ENCODE measurements at places on chromosomes 5 and 9.

GRCh38 chr5:9447691-9448090 is 98.2 kb downstream of the SEMA5A start:
- no peak for DNase-seq

DNA sequence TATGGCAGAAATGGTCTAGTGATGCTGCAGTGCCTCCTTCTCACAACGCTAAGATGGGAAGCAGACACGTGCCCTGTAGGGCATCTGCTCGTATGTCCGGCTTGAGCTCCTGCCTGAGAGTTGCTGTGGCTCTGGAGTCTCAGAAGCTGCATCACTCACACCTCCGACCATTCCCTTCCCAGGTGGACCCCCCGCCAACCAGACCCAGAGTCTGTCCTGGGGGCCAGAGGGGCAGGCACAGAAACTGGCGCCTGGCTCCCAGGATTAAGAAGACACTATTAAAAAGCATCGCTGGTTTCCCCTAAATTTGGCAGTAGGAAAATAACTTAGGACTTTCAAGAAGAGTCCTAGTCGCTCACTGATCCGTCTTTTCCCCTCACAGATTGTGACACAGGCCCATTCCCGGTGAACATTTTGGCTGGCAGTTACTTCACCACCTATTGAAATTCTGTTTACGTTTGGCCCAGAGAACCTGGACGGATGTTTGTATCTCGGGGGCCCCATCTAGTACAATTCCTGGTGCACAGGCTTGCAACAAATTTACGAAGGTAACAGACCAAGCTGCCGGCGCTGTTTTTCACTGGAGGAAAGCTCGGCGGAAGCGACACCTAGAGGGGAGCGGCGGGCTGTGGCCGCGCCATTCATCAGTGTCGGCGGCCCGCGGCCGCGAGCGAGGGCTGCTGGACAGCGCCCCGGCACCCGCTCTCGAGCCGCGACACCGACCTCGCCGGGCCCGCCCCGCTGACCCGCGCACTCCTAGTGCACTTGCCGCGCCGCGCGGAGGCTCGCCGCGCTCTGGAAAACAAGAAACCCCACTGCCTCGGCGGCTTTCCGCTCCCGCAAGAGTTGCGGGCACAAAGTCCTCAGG is 1.6 kb downstream of the FSTL4 start:
- DNase-seq: no peak

DNA sequence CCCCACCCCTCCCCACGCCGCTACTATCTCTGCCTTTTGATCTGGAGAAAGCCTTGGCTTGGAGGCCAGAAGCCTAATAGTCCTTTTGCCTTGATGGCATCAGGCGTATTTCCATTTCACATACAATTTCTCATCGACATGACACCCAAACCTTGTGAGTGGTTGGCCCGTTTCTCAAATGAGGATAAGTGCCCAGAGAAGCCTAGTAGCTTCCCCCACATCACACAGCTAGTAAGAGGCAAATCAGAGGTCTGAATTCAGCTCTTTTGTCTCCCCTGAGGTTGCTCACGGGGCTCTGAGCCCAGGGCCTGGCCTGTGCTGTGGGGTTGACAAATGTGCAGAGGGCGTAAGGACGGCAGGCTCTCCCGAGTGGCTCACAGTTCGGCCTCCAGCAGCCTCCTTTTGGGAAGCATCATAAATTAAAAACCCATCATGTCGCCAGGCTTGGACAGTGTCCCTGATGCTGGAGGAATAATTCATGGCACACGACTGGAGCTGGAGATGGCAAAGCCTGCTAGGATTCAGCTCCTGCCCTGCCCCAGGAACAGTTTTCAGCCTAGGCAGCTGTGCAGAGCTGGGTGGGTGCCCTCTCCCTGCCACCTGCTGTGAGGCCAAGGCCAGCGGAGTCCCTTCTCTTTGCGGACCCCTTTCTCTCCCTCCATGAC is 263.8 kb downstream of the NSG2 start:
- no peak for DNase-seq

DNA sequence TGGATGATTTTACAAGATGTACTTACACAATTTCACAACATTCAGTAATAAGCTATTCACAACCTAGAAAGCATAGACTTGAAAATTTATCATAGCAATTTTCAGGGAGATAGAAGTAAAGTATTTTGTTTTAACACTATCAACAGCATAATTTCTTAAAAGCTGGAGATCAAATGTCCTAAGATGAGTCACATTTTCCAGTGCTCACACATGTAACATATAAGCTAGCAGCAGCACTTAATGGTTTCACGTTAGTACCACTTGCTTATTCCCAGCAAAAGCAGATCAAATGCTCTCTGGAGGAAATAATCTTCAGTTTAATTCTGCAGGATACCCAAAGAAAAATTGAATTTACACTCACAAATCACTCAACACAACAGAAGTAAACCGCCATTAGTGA is 6.5 kb downstream of the OR13C8 start:
- DNase-seq: no peak

- DNase-seq: no peak
Observed at GRCh38 chr5:21219966-21220365, 1232.0 kb upstream of the CDH18 start.

GRCh38 chr5:91293131-91293530 is 90.0 kb downstream of the ARRDC3 start:
- DNase-seq: no peak

GRCh38 chr5:157867751-157868387 is 8.9 kb upstream of the CLINT1 start:
- no peak for DNase-seq

DNA sequence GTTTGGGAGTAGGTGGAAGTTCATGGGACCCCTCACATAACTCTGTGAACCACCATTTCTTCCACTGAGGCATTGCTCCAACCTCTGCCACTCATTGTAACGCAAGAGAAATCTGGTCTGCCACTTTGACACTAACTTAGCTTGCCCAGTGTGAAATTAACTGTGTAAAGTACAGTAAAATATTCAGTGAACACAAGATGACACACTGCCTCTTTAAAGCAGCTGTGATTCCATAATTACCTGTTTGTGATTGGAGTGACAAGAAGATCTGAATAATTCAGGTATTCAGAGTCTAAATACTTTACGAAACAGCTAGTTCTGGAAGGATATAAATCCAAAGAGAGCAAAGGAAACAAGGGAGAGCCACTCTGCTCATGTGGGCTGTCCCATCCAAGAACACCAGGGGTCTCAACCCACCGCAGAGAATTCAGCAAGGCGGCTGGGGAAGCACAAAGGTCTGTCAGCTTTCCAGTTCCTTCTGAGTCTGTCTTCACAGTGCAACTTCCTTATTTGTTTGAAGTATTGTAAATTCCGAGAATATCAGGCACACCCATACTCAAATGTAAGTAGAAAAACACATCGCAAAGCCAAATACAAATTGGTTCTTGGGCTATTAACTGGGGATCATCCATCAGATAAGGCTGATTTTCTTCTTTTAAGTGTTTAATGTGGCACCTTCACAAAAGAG is 86.9 kb downstream of the GNAQ start:
- no peak for DNase-seq

GRCh38 chr5:73603998-73604397 is 22.0 kb upstream of the ARHGEF28 start:
- no peak for DNase-seq

DNA sequence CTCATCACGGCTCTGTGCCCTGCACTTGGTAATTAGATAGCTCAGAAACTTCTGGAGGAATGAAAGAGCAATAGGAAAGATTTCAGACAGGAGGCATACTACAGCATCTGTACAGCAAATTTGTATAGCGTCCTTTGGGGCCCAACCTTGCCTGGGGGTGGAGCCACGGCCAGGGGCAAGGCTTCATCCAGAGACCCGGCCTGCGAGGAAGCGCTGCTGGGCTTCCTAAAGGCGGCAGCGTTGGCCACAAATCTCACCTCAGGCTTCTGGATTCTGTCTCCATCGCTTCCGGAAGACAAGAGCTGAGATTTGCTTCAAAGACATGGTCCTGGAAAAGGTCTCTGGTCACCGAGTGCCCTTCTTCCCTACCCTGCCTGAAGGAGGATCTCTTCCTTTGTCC is 12.2 kb upstream of the SPATA31D1 start:
- no peak for DNase-seq

DNA sequence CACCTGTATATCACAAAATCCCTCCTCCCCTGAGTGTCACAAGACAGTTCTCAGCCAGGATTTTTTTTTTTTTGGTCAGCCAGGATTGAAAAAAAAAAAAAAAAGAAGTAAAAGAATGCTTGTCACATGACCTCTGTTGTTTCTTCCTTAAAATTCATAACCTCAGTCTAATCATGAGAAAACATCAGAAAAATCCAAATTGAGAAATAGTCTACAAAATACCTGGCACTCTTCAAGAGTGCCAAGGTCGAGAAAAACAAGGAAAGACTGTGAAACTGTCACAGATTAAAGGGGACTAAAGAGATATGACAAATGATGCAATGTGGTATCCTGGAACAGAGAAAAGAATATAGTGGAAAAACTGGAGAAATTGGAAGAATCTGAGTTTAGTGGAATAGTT is 58.5 kb upstream of the SUB1 start:
- DNase-seq: no peak

GRCh38 chr9:130518943-130519799 is 60.2 kb upstream of the FUBP3 start:
- no peak for DNase-seq

DNA sequence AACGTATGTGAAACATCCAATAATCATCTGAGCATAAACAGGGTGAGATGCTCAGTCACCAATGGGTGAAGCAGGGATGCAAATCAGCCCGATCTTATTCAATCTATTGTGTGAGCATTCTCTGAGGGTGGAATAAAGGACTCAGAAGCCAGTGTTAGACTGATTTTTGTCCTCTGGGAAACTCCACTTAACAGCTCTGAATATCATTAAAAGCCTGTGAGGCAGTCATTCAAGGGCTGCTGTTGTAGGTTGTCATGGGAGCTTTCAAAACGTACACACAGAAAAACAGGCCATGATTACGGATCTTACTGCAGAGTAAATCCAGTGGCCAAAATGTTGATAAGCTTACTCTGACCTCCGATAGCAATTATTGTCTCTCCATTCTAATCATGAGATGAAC is 266.5 kb upstream of the EFNA5 start:
- no peak for DNase-seq

DNA sequence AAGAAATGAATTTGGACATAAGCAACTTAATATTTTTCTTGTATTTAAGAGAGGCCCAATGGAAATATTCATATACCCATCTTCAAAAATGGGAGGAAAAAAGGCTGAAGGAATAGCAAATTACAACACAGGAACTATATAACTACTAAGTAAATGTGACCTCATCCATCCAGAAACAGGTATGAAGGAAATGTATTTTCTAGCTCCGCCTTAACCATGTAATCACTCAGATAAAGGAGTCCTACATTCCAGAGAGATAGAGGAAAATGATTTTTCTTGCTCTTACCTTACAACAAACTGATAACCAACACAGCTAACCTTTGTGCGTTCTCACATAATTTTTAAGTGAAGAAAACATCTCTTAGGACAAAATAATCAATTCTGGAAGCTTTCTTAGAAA is 96.5 kb downstream of the NR6A1 start:
- no peak for DNase-seq

DNA sequence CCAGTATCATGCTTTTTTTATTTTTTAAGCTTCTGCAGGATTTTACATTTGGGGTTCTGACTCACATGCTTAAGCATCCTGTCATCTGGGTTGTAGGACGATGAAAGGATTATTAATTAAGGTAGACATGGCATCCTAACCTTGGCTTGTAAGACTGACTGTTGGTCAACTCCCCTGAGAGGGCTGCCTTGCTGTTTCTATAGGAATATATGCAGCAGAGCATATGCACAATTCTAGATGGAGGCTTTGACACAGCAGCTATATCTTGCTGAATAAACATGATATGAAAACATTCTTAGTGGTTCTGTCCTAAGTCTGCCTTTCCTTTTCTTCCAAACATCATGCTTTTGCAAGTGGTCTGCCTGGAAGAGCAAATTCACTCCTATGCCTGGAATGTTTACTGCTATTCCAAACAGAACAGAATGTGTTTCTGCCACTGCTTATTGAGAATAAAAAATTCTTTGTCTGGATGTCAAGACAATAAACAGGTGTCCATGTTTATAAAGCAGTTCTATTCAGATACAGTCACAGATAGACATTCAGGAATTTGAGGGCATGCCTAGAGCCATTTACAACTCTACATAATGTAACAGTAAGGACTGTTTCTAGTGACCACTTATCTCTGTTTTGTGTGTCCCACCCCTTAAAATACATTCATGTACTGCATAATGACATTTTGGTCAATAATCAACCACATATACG is 166.2 kb upstream of the PPP2R2B start:
- no peak for DNase-seq

- no peak for DNase-seq
Observed at GRCh38 chr9:93105620-93106019, 9.6 kb downstream of the CARD19 start.

DNA sequence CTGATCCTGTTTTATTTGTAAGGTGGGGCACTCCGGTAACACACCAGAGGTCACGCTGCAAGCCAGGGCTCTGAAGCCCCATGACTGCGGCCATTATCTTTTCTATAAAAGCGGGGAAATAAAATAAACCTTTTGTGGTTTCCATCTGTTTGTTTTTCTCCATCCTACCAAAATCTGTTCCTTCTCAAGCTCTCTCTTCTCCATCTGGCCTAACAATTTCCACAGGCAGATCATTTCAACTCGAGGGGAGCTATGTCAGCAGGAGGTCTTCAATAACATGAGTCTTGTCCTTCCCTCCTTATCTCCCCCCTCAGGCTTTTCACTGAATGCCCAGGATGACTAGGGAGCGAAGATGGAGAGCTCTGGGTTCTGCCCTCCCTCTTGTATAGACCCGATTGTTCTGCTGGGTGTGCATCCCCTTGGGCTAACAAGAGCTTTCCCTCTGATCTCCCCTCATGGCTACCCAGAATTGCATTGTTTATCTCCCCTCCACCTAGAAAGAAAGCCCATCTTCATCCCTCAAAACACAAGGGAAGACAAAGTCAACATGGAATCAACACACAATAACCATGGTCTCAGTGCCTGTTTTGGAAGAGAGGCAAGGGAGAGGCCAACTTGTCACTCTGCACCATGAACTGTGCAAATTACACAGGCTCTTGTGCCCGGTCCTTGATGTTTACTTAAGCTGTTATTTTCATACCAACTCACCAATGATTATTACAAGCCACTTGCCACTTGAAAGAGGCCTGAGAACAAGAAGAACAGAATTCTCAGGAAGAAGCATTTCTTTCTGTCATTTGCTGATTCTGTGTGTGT is 187.8 kb downstream of the FANCC start:
- no peak for DNase-seq

DNA sequence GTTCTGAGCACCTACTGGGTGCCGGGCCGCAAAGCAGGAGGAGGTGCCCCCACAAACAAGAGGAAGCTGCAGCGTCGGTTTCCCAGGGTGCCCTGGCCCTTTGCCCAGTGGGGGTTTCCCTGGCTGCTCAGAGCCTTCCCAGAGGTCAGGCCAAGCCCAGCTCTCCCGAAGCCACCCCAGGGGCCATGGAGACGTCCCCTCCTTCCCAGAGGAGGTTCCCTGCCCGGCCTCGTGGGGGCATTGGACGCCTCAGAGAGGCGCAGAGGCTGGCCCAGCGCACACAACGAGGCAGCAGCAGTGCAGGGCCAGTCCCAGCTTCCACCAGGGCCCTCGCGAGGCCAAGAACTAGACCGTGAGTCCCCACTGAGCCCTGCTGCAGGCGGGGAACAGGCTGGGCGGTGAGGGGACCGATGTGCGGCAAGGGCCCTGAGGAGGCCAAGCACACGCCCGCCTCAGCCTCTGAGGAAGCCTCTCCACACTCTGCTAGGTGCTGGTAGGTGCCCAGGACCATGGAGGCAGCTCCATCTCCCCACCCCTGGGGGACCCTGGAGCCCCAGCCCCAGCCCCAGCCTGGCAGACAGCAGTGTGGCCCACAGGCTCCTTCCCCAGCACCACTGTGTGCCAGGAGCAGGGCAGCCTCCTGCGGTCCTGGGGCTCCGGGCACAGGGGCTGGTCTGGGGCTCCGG is 7.0 kb downstream of the DIPK1B start:
- DNase-seq: no peak

- no peak for DNase-seq
Observed at GRCh38 chr5:54717459-54717858, 199.9 kb downstream of the SNX18 start.
